ENCODE measurements at places on chromosomes 12 and 14. TPM values are rescaled to one million over a fixed set of nuclear protein-coding genes. Genes with fewer than 3 reads are reported as not detected.

GRCh38 chr14:24366721-24367513 is 1.1 kb upstream of the NFATC4 start:
- DNase-seq: peak; percentile 96

GRCh38 chr14:40494483-40494882 is 1062.2 kb upstream of the FBXO33 start:
- no peak for DNase-seq

CPNE6 gene
- not detected for polyA plus RNA-seq

LIN7A gene
- polyA plus RNA-seq: 18.0 TPM

- DNase-seq: no peak
These were observed 27.3 kb downstream of the VPS37B start for GRCh38 chr12:122868471-122869177.

DNA sequence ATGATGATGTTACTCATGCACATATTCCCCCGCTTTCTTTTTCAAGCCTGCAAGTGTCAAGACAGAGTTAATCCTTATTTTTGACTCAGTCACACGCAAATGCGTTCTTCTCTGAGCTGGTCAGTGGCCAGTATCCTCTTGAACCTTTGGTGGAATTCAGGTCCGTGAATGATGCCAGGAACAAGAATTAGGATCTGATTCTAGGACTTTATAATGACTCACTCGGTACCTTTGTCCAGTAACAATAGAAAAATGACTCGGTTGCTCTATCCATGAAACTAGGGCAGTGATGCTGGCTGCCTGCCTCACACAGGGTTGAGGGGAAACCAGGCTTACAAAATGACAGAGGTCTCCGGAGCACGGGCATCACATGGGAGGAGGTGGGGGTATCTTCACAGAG is 185.8 kb upstream of the NUDT4 start:
- no peak for DNase-seq

DNA sequence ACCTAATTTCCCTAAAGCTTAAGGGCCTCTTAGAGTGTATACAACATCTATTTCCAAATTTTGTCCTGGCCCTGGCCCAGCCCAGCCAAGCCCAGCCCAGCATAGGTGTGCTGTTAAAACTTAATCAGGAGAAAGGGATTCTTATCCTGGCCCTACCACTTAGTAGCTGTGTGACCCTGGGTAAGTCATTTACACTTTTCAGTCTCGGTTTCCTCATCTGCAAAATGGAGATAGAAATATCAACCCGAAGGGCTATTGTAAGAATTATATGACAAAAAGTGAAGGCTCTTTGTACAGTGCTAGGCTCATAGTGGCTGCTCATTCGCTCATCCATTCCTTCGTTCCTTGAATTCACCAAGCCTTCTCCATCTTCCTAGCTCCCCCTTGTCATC is 442 bp downstream of the ERG28 start:
- DNase-seq: no peak

SLC39A9 gene
- 84.4 TPM for polyA plus RNA-seq

GRCh38 chr12:58804749-58805148 is 115.6 kb downstream of the LRIG3 start:
- DNase-seq: no peak

DNA sequence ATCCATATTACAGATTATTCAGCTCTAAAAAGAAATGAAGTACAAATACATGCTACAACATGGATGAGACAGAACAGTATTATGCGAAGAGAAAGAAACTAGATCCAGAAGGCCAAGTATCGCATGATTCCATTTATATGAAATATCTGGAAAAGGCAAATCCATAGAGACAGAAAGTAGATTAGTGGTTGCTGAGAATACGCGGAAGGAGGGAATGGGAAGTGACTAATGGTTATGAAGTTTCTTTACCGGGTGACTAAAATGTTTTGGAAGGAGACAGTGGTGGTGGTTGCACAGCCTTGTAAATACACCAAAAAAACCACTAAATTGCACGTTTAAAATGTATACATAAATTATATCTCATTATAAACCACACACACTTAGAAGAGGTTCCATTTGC is 12.5 kb downstream of the PRDM4 start:
- DNase-seq: no peak

DNA sequence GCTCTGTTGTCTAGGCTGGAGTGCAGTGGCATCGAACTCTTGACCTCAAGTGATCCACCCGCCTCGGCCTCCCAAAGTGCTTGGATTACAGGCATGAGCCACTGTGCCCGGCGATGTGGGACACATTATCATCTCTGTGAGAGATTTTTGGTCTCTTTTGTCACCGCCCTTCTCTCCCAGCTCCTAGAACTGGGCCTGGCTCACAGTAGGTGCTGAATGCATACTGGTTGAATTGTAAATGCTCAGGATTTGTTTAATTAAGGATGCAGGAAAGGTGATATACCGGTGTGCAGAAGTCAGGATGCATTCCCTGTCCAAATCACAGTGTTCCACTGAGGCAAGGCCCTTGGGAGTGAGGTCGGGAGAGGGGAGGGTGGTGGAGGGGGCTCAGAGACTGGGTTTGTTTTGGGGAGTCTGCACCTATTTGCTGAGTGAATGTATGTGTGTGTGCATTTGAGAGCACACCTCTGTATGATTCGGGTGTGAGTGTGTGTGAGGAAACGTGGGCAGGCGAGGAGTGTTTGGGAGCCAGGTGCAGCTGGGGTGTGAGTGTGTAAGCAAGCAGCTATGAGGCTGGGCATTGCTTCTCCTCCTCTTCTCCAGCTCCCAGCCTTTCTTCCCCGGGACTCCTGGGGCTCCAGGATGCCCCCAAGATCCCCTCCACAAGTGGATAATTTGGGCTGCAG is 1.0 kb upstream of the KRT18 start:
- no peak for DNase-seq

RNU4-1 gene
- not detected for polyA plus RNA-seq

GRCh38 chr14:67416810-67417209 is 4.8 kb upstream of the PLEK2 start:
- no peak for DNase-seq

- no peak for DNase-seq
These were observed 37.1 kb downstream of the SOCS2 start for GRCh38 chr12:93609281-93610192.

DNA sequence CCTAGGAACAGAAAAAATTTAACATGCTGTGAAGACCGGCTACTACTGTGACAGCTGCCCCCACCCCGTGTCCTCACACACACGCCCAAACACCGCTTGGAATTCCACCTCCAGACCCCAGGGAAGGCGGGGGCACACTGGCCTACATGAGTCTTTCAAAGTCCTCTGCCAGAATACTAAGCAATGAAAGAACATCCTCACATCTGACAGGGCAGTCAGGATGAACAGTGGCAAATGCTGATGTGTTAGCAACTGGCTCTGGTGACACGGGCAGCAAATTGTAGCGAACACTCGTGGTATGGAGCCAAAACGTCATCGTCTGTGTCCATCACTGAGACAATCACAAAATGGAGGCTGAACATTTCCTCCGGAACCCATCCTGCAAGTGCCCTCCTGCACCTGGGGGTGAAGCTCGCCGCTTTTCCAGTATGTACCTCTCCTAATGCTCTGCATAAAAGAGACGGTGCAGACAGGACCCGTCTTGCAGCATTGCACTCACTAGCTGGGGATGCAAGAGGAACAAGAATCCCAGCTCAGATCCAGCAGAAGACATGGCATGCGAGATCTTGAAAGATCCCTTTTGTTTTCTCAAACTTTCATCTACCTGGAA is 94.8 kb downstream of the BCL11B start:
- DNase-seq: no peak

GRCh38 chr12:87280893-87281292 is 748.3 kb downstream of the C12orf50 start:
- DNase-seq: no peak

TESPA1 gene
- polyA plus RNA-seq: 0.50 TPM

NEDD8 gene
- 198 TPM for polyA plus RNA-seq

- no peak for DNase-seq
These were observed 131.2 kb downstream of the NUBPL start for GRCh38 chr14:31692376-31692781.

DNA sequence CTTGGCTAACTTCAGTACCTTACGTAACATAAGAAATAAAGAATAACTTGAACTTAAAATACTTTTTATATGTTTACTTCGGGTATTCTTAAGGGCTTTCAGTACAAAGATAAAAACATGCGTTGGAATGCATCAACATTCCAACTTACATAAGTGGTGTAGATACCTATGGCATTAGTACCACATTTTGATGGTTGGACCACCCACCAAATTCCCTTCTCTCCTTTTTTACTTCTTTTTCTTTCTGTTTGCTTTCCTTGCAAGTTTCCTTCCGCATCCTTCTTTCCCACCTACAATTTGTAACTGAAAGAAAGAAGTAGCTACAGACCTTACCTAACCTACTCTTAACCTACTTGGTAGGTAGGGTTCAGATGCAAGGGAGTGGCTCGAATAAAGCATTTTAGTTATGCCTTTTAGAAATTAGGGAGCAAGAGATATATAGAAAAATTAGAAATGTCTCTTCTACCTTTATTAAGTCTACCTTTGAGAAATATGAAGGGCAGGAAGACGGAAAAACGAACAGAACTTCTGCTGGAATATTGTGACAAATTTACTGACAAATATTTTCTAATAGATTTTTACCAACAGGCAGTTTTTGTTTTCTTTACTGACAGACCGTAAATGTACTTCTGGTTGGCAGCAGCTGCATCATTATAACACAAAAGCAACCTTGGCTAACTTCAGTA is 2.1 kb upstream of the ARHGAP5 start:
- DNase-seq: no peak

DNA sequence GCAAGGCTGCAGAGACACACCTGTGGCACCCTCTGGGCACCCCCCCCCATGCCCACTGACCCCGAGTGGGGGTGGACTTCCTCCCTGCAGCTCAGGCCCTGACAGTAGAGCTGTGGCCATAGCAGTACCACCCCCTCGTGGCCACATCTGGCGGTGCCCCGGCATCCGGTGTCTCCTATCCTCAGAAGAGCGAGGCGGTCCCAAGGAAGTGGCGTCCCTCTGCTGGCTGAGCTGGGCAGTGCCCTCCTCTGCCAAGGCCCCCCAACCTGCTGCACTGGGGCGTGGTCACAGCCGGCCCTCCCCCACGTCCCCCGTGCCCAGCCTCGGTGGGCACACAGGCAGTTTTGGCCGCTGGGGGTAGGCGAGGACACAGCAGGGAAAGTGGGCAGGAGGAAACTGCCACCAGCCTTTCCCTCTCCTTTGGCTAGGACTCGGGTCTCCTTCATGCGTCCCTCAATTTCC is 6.0 kb upstream of the SLC6A12 start:
- peak; percentile 47 for DNase-seq

GRCh38 chr14:95067526-95067925 is 89.8 kb downstream of the DICER1 start:
- no peak for DNase-seq

DNA sequence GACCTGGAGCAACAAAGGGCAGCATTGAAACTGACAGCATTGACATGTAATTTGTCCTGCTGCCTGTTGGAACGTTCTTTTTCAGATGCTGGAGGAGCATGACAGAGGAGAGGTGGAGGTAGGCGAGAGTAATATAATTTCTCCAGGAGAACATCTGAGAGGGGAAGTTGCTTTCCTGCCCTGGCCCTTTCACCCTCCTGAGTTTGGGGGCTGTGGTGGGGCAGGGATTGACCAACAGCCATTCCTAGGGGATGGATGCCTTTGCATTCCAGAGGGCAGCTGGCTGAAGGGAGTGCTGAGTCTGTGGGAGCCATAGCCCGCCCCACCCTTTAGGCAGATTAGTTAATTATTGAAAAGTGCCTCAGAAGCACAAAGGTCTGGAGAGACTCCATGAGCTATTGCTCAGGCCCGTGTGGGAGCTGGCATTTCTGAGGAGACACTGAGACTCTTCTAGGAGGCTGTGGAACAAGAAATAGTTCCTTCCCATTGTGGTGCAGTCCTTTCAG is 73.5 kb downstream of the ARF6 start:
- DNase-seq: peak; percentile 64

DNA sequence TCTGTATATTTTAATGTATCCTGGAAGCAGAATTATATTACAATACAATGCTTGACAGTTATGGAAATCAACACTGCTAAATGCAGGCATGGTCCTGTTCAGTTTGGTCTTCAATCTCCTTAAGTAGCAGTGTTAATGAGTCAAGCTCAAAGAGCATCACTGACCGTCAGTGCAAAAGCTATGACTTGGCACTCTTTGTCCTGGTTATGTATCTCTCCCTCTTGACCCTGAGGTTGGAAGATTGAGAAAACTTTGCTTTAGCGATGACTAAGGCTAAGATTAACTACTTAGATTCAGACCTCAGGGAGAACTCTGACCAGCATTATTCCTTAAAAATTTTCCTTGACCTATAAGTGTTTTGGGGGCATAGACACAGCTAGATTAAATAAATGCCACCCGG is 10.9 kb downstream of the CLEC7A start:
- DNase-seq: no peak

OR6C2 gene
- polyA plus RNA-seq: not detected

EP400 gene
- 39.4 TPM for polyA plus RNA-seq

DNA sequence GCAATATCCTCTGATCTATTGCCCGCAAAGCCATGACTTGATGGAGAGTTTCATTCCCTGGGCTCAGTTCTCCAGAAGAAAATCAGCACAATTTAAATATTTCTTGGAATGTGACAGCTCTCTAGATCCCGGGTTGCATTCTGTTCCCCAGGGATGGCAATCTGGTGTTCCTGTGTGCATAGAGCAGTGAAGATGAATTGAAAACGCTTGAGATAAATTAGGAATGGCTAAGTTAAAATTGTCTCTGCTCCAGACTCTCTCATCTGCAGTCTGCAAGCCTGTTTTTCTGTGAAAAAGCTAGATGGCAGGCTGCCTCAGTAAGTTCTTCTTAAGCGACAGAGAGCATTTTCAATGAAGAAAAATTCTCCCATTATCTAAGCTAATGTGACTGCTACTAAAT is 582.5 kb upstream of the MGAT4C start:
- DNase-seq: no peak

DNA sequence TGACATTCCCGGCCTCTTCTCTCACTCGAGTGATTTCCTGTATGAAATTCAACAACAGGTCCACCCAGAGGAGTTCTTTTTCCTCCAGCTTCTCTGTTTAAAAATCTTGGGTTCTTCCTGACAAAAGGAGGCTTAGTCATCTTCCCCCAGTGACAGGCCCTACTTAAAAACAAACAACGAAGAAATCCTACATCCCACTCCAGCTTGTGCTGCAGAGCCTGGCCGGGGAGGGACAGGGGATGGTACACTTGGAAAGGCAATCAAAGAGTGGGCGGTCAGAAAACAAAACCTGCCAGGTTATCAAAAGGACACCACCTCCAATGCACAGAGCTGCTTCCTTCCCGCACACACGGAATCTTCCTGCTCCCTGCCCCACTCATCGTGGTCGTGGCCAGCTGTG is 101.3 kb downstream of the CACNA1C start:
- DNase-seq: no peak

GRCh38 chr14:75088153-75088552 is 18.7 kb downstream of the ZC2HC1C start:
- DNase-seq: no peak

DNA sequence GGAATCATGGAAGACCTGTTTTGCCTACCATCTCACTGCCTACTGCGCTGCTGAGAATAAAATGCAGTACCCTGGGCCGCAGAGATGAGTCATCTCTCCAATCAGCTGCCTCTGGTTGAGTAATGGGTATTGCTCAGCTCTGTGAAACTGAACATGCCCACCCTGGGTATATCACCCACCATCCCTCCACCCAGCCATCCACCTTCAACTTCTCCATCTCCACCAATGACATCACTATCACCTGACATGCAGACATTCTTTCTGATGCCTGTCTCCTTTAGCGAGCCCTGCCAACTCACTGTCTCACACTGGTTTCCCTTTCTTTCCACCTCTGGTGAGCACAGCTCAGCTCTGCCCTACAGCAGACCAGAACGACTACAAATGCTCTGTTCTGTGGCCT is 33.6 kb downstream of the E2F7 start:
- no peak for DNase-seq

- no peak for DNase-seq
These were observed 21.2 kb downstream of the MAX start for GRCh38 chr14:65080960-65081747.

Data from renal cortex interstitium (tissue), 15 donors.